ENCODE measurements at places on chromosomes 5 and 9.

- DNase-seq, result no peak
Measured at GRCh38 chr5:135718151-135718550, 116.3 kb upstream of the SLC25A48 start.

DNA sequence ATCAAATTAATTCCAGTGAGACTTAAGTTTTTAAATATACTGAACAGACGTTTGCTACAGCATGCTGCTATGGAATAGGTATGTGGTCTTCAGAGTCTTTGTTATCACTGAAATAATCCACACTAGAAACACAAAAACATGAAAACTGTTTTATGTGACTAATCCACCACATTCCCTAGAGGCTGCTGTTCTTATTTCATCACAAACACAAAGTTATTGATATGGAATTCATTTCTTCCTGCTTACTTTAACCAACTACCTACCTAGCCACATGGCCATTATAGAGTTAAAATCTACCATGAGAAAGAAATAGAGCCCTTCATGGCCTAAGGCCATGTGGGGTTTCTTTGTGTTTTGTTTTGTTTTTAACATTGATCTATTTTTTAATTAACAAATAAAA is 232.3 kb upstream of the PTGER4 start:
- no peak for DNase-seq

DNA sequence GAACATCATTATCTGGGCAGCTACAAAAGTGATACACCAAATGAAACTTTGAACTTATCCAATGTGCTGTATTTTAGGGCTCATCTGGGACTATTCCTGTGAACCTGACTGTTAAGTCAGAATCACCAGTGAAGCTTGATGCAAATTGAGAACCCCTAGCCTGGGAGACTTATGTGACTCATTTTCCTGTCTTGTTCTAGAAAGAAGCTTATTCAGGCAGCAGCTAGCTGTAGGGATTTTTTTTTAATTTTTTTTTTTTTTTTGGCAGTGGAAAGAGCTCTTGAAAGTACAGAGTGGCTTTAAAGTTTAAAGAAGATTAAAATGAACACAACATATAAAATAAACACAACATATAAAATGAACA is 81.1 kb upstream of the TNFAIP8 start:
- DNase-seq, result no peak

- no peak for DNase-seq
Measured at GRCh38 chr9:101582553-101582952, 12.2 kb downstream of the PPP3R2 start.

DNA sequence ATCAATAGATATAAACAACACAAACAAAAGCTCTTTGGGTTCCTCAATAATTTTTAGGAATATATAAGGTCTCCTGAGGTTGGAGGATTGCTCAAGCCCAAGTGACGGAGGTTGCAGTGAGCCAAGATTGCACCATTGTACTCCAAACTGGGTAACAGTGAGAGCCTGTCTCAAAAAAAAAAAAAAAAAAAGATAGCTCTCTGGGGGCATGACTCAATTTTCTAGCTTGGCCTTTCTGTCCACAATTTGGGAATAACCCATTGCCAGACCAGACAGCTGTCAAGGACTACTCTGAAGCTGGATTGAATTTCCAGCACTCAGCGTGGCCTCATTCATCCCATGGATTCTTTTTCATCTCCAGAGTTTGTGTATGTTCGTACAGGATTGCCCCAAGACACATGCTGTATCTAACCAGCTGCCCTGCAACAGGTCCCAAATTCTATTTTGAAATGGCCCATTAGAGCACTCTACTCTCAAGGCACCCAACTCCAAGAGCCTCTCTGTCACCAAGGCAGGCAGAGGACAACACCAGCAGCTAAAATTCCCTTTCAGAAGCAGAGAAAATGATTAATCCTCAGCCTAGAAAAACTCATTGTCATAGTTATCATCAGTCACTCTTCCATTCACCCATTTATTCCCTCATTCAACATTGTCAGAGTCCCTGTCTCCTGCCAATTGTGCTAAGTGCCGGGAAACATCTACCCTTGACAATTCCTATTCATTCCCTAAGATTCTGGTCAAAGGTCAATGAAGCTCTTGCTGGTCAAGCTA is 8.7 kb downstream of the FAM193B start:
- DNase-seq, result no peak

DNA sequence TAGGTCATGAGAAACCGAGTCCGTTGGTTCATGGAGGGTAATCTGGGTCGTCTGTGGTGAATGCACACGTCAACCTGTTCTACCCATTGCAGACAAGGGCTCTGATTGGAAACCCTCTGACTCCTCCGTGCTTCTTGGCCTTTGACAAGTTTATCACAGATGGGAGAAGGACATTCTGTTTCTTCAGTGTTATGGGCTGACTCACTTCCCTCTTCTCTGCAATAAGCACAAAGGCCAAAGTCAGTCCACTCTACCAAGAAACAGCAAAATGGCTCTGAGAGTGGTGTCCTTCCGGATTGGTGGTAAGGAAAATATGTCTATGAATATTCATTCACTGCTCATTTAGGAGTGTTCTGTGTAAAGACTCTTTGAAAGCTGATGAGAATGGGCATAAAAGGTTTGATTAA is 89.3 kb downstream of the FEM1C start:
- no peak for DNase-seq
